Activated CD4-positive, alpha-beta T cell treated with anti-CD3 and anti-CD28 coated beads, Interleukin-2, amount 10 ng/mL, durations not matched to agents 7 days and 5 days (primary cell): ENCODE measurements at places on chromosomes 5 and 9. TPM values are rescaled to one million over a fixed set of nuclear protein-coding genes. Genes with fewer than 3 reads are reported as not detected.

- H3K4me3 ChIP-seq = no peak overlapping the region
- no peaks in the 10 kb centered on the region for H3K4me1 ChIP-seq
- H3K27ac ChIP-seq = no peak overlapping the region
- H3K36me3 ChIP-seq = no peaks in the 10 kb centered on the region
Measured at GRCh38 chr5:149823375-149823774, 93.3 kb downstream of the PPARGC1B start.

- DNase-seq = no peak
- no peaks in the 10 kb centered on the region for H3K36me3 ChIP-seq
- no peaks in the 10 kb centered on the region for H3K27me3 ChIP-seq
- no peaks in the 10 kb centered on the region for H3K4me1 ChIP-seq
- no peak overlapping the region for H3K27ac ChIP-seq
- H3K4me3 ChIP-seq = no peak overlapping the region
Measured at GRCh38 chr5:179377421-179378115, 32.3 kb upstream of the ADAMTS2 start.

GRCh38 chr5:44885903-44886302, 77.2 kb downstream of the MRPS30 start:
- no peak overlapping the region for H3K27ac ChIP-seq
- no peak overlapping the region for H3K4me3 ChIP-seq
- no peaks in the 10 kb centered on the region for H3K36me3 ChIP-seq
- DNase-seq = no peak
- H3K27me3 ChIP-seq = no peaks in the 10 kb centered on the region

The SPATA31D4 gene
- total RNA-seq = not detected

GRCh38 chr5:141598391-141599345, 20.1 kb downstream of the DIAPH1 start:
- no peaks in the 10 kb centered on the region for H3K27me3 ChIP-seq
- H3K4me1 ChIP-seq = peaks cover 77% of the 10 kb centered on the region
- H3K36me3 ChIP-seq = peaks cover 44% of the 10 kb centered on the region
- no peak for DNase-seq
- no peak overlapping the region for H3K4me3 ChIP-seq
- H3K27ac ChIP-seq = peak overlapping the region; percentile 44

The RICTOR gene
- 48.5 TPM for total RNA-seq

DNA sequence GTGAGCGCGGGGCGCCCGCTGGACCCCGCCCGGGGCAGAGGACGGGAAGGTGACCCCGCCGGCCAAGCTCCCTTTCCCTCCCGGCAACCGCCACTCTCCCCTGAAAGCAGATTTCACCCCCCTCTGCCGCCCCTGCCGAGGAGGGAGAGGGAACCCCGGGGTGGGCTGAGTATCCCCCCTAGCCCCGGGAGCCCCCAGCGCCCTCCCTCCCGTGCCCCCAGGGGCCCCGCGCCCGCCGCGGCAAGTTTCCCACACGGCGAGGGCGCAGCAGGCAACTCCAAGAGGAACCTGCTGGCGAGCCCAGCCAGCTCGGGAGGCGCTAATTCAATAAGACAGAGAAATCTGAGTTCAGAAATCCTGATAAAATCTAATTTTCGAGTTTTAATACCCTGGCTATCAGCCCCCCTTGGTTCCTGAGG, 1.6 kb downstream of the NTNG2 start:
- no peak overlapping the region for H3K27ac ChIP-seq
- H3K4me1 ChIP-seq = peaks cover 13% of the 10 kb centered on the region
- DNase-seq = no peak
- H3K27me3 ChIP-seq = peaks cover 62% of the 10 kb centered on the region
- H3K4me3 ChIP-seq = no peak overlapping the region

DNA sequence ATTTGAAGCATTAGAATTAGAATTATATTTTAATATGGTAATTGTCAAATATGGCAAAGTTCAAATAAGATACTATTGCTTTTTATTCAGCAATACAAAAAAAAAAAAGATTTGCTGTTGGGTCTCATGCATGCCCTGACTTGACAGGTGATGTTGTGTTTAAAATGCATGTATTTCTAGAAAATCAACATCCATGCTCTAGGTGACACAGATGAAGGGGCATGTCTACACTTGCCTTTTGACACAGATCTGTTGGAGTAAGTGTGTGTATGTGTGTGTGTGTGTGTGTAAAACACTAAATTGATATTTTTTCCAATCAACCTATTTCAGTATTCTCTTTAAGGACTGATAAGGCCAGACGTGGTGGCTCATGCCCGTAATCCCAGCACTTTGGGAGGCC, 38.1 kb upstream of the SMARCA2 start:
- no peaks in the 10 kb centered on the region for H3K36me3 ChIP-seq
- no peak overlapping the region for H3K4me3 ChIP-seq

The CTNND2 gene
- total RNA-seq = not detected
